ENCODE measurements at places on chromosomes 12 and 14. TPM values are rescaled to one million over a fixed set of nuclear protein-coding genes. Genes with fewer than 3 reads are reported as not detected.

DNA sequence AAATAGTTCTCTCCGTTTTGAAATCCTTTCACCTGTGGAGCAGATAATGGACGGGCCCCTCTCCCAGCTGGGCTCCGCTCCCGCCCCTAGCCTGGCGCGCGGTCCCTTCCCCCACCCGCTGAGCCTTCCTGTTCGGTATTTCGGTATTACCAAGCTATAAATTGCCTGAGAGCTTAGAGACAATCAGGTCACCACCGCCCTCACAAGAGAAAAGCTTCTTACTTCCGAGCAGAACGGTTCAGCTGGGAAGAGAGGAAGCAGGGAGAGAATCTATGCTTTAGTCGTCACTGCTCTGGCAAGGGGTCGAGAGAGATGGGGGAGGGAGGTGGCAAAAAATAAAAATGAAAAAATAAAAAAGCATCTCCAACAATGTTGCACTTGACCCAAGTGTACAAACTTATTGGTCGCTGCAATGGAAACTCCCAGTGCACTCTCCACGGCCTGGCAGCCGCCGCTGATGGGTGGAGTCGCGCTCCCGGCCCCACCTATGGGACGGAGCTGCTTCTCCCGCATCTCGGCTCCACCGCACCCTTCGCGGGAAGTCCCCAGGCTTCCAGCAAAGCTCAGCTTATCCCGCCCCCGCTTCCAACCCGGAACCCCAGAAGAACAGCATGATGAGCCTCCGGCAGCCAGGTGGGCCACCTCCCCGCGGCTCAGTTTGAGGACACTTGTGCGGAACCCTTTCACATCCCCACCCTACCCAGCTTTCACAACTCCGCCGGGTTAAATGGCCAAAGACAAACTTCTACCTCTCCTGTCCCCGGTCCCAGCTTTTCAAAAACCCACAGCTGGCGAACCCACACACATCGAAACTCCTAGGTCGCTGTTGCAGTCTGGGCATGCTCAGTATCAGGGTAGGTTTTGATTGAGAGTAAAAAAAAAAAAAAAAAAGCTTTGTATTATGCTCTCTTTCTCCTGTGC lies 832 bp upstream of the SYT1 start:
- no peak for ATAC-seq

The EPYC gene
- total RNA-seq = not detected

GRCh38 chr14:35366056-35366451 lies 38.5 kb downstream of the NFKBIA start:
- peak; percentile 87 for ATAC-seq

DNA sequence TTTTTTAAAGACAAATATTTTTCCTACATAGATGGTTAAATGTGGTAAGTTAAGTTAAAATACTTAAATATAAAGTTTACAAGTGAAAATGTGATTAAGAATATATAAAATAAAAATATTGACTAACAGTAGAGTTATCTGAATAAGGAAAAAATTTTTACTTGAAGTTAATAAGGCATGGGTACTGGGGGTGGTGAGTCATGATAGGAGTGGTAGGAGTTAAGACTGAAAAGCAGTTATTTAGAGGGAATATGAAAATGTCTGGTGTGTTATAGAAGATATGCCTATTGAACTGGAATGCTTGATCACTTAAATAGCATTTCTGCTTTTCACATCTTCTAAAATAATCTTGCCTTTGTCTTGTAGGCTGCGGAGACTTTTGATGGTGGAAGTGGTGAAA lies 68.7 kb downstream of the CCDC91 start:
- ATAC-seq = no peak

All from activated T-helper 17 cell treated with anti-CD3 and anti-CD28 coated beads, Interleukin-2, amount 50 U/mL, for 72 hours (primary cell).